H9 (cell line): ENCODE measurements at places on chromosomes 4 and X. TPM values are rescaled to one million over a fixed set of nuclear protein-coding genes. Genes with fewer than 3 reads are reported as not detected.
A peak's percentile ranks its signal among the peaks of the same experiment; 100 is the strongest.

- H3K36me3 ChIP-seq: peaks cover 10% of the 10 kb centered on the region
- no peaks in the 10 kb centered on the region for H3K4me1 ChIP-seq
- H3K27me3 ChIP-seq: no peaks in the 10 kb centered on the region
- DNase-seq: no peak
These were observed 226.0 kb downstream of the RASL11B start for GRCh38 chr4:53088152-53088551.

GRCh38 chr4:187192266-187192665 is 468.6 kb upstream of the FAT1 start:
- H3K4me1 ChIP-seq: no peaks in the 10 kb centered on the region
- DNase-seq: no peak
- no peak overlapping the region for H3K4me3 ChIP-seq
- no peaks in the 10 kb centered on the region for H3K27me3 ChIP-seq

- DNase-seq: peak; percentile 93
- no peaks in the 10 kb centered on the region for H3K27me3 ChIP-seq
- H3K4me3 ChIP-seq: peak overlapping the region; percentile 50
- peaks cover 15% of the 10 kb centered on the region for H3K36me3 ChIP-seq
These were observed 811 bp downstream of the FLNA start for GRCh38 chrX:154373340-154374306.

GRCh38 chr4:15717086-15717485 is 14.2 kb downstream of the BST1 start:
- no peak overlapping the region for H3K27ac ChIP-seq
- no peak overlapping the region for H3K4me3 ChIP-seq
- DNase-seq: no peak
- no peaks in the 10 kb centered on the region for H3K36me3 ChIP-seq
- no peaks in the 10 kb centered on the region for H3K4me1 ChIP-seq

GRCh38 chrX:40960041-40960440 is 125.2 kb upstream of the USP9X start:
- no peak overlapping the region for H3K27ac ChIP-seq
- DNase-seq: no peak

- peaks cover under 1% of the 10 kb centered on the region; the same call in 1 of the 2 replicates for H3K36me3 ChIP-seq
- no peaks in the 10 kb centered on the region for H3K4me1 ChIP-seq
- DNase-seq: no peak
- H3K27me3 ChIP-seq: peaks cover 5% of the 10 kb centered on the region; the same call in 1 of the 2 replicates
- H3K27ac ChIP-seq: no peak overlapping the region
These were observed 9.1 kb downstream of the LONRF3 start for GRCh38 chrX:118983513-118983912.

- H3K4me1 ChIP-seq: no peaks in the 10 kb centered on the region
- DNase-seq: no peak
- no peak overlapping the region for H3K4me3 ChIP-seq
- peaks cover 18% of the 10 kb centered on the region for H3K36me3 ChIP-seq
- no peak overlapping the region for H3K27ac ChIP-seq
- no peaks in the 10 kb centered on the region for H3K27me3 ChIP-seq
These were observed 28.7 kb upstream of the MAP3K15 start for GRCh38 chrX:19543951-19544381.

The FAM53A gene
- 2.3 and 2.4 TPM in 2 replicates for total RNA-seq

DNA sequence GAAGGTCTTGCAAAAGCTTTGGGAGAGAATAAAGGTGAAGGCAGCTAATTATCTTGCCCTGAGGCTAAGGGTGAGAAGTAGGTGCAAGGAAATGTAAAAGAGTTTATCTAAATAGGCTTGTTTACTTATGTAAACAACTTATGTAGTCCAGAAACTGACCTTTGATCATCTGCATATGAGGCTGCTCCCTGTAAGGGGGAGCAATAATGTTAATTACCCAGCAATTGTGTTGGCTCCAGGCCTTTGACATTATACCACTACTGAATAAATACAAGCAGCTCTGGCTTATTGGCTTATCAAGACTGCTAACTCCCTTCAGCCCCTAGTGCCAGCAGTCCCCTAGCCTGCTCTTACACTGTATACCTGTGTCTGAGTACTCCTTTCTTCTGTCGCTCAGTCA is 303.7 kb upstream of the GNPDA2 start:
- DNase-seq: peak; percentile 34
- H3K4me3 ChIP-seq: no peak overlapping the region
- peaks cover 4% of the 10 kb centered on the region; the same call in 1 of the 2 replicates for H3K4me1 ChIP-seq

DNA sequence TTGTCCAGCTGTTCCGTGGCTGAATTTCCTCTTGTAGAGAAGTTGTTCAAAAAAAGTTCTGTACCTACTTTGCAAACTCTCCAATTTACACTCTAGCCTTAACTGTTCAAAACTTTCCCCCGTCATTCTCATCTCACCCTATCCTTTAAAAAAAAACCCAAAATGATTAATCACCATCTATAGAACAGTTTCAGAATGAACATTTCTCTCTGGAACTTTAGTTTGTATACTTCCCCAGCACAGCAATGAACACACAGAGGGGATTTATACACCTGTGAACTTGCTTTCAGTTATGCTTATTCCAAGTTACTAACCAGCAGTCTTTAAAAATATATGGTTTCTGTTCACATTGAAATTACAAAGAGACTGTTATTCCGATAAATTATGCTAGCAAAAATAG is 1.2 kb downstream of the GEMIN8 start:
- H3K36me3 ChIP-seq: 0 out of 2 replicates have a peak, but pooled peaks cover 4% of the 10 kb centered on the region
- no peak for DNase-seq
- no peaks in the 10 kb centered on the region for H3K27me3 ChIP-seq
- peak overlapping the region; percentile 77 for H3K4me3 ChIP-seq

GRCh38 chrX:56233682-56234081 is 1.5 kb downstream of the KLF8 start:
- H3K36me3 ChIP-seq: peaks cover 4% of the 10 kb centered on the region
- H3K27me3 ChIP-seq: no peaks in the 10 kb centered on the region; the same call in 1 of the 2 replicates
- H3K4me1 ChIP-seq: peaks cover 2% of the 10 kb centered on the region; the same call in 1 of the 2 replicates
- H3K4me3 ChIP-seq: peak overlapping the region; percentile 76
- peak; percentile 84 for DNase-seq
- no peak overlapping the region for H3K27ac ChIP-seq

GRCh38 chr4:79467246-79467932 is 59.4 kb upstream of the GK2 start:
- H3K27me3 ChIP-seq: no peaks in the 10 kb centered on the region
- no peaks in the 10 kb centered on the region for H3K4me1 ChIP-seq
- no peak overlapping the region for H3K27ac ChIP-seq
- H3K36me3 ChIP-seq: no peaks in the 10 kb centered on the region

- H3K4me3 ChIP-seq: no peak overlapping the region
- no peaks in the 10 kb centered on the region for H3K36me3 ChIP-seq
- H3K27me3 ChIP-seq: no peaks in the 10 kb centered on the region
- H3K4me1 ChIP-seq: no peaks in the 10 kb centered on the region
- H3K27ac ChIP-seq: no peak overlapping the region
These were observed 25.3 kb upstream of the NWD2 start for GRCh38 chr4:37219242-37219641.

The CTAG1B gene
- total RNA-seq: not detected in 2 replicates

The DMP1 gene
- not detected in 2 replicates for total RNA-seq

- no peaks in the 10 kb centered on the region for H3K36me3 ChIP-seq
- H3K4me3 ChIP-seq: no peak overlapping the region
- no peaks in the 10 kb centered on the region; the same call in 1 of the 2 replicates for H3K27me3 ChIP-seq
These were observed 59.8 kb upstream of the ACSL1 start for GRCh38 chr4:184885602-184886001.

The NSG1 gene
- 7.9 and 9.3 TPM in 2 replicates for total RNA-seq

DNA sequence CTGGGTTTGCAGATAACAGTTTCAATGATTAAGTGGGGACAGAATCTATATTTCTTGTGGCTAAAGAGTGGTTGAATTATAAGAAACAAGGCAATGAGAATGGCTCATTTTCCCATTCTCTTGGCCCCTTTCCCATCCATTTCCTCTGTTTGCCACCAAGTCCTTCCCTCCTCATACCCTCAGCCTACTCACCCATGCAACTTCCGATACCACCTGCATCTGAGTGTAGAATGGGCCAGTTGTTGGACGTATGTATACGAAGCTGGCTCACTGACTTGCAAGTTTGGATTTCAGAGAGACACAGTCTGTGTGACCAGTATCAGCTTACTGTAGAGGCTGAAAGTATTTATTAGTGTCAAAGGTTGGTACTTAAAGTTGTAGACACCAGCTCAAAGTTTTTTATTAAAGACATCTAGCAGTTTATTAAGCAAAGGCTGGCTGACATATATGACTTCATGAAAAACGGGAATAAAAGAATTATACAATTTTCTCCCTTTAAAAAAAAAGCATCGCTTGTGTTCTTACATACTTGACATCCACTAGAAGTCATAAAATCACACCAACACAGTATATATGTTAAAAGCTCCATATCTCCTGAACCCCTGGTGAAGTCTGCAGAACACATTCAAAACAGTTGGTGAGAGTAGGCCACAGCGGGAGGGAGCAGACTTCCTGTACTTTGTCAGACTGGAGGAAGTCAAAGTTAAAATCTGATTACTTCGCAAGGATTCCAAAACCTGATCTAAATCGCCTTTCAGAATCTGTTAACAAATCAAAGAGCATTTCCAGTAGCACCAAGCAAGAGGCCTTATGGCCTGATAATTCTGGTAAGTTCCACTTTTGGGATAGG is 22.4 kb upstream of the STIM2 start:
- DNase-seq: no peak
- no peaks in the 10 kb centered on the region for H3K36me3 ChIP-seq
- H3K27me3 ChIP-seq: no peaks in the 10 kb centered on the region
- no peaks in the 10 kb centered on the region; the same call in 1 of the 2 replicates for H3K4me1 ChIP-seq
- no peak overlapping the region for H3K4me3 ChIP-seq

The VEGFC gene
- 0.35 and 0.46 TPM in 2 replicates for total RNA-seq

The RAB39B gene
- 6.8 and 7.2 TPM in 2 replicates for total RNA-seq

GRCh38 chr4:5972571-5972970 is 45.7 kb downstream of the C4orf50 start:
- no peak for DNase-seq
- H3K4me3 ChIP-seq: no peak overlapping the region
- H3K27me3 ChIP-seq: no peaks in the 10 kb centered on the region
- no peaks in the 10 kb centered on the region for H3K4me1 ChIP-seq
- H3K27ac ChIP-seq: no peak overlapping the region

The CDX4 gene
- total RNA-seq: 5.0 and 5.2 TPM in 2 replicates

- H3K4me1 ChIP-seq: no peaks in the 10 kb centered on the region; the same call in 1 of the 2 replicates
- H3K4me3 ChIP-seq: no peak overlapping the region
- no peaks in the 10 kb centered on the region for H3K27me3 ChIP-seq
- DNase-seq: no peak
- no peaks in the 10 kb centered on the region for H3K36me3 ChIP-seq
These were observed 3.9 kb downstream of the BMP2K start for GRCh38 chr4:78780093-78780492.

- H3K4me1 ChIP-seq: peaks cover 3% of the 10 kb centered on the region; the same call in 1 of the 2 replicates
- H3K36me3 ChIP-seq: no peaks in the 10 kb centered on the region
- H3K4me3 ChIP-seq: no peak overlapping the region
- DNase-seq: no peak
These were observed 18.2 kb downstream of the HAND2 start for GRCh38 chr4:173511787-173512361.

GRCh38 chr4:173091362-173091761 is 77.2 kb upstream of the GALNT7 start:
- H3K4me3 ChIP-seq: no peak overlapping the region
- H3K27me3 ChIP-seq: no peaks in the 10 kb centered on the region; the same call in 1 of the 2 replicates
- H3K4me1 ChIP-seq: peaks cover 13% of the 10 kb centered on the region; the same call in 1 of the 2 replicates
- no peaks in the 10 kb centered on the region for H3K36me3 ChIP-seq
- H3K27ac ChIP-seq: no peak overlapping the region

- H3K27ac ChIP-seq: no peak overlapping the region
- peaks cover 5% of the 10 kb centered on the region; the same call in 1 of the 2 replicates for H3K4me1 ChIP-seq
- no peaks in the 10 kb centered on the region for H3K36me3 ChIP-seq
- peak; percentile 62 for DNase-seq
- peak overlapping the region; percentile 76 for H3K4me3 ChIP-seq
- H3K27me3 ChIP-seq: peaks cover 64% of the 10 kb centered on the region
These were observed 22.2 kb upstream of the HMX1 start for GRCh38 chr4:8893624-8894423.

GRCh38 chr4:87949961-87950360 is 25.6 kb upstream of the SPP1 start:
- H3K36me3 ChIP-seq: no peaks in the 10 kb centered on the region
- H3K4me3 ChIP-seq: no peak overlapping the region
- H3K4me1 ChIP-seq: peaks cover 7% of the 10 kb centered on the region; the same call in 1 of the 2 replicates
- DNase-seq: no peak

- DNase-seq: peak; percentile 48
- no peak overlapping the region for H3K27ac ChIP-seq
- no peak overlapping the region; the same call in 2 of the 3 replicates for H3K4me3 ChIP-seq
- H3K4me1 ChIP-seq: peaks cover 16% of the 10 kb centered on the region; the same call in 1 of the 2 replicates
These were observed 122.1 kb downstream of the TBL1X start for GRCh38 chrX:9586992-9587392.
